ENCODE measurements at places on chromosomes 12 and 14.

DNA sequence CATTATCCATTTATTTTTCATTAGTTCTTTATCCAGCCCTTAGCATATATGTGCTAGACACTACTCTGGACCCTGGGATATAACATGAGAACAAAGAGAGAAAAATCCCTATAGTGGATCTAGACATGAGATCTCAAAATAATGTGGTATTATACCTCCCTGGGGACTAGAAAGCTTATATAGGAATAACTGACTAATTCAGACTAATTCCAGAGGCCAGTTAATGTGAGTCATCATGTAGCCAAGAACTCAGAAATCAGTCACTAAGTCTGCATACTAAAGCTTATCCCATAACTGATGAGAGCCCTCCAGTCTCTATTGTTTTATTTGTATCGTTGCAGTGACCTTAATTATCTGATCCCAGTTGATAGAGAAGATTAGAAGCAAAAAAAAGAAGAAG lies 267.1 kb upstream of the RGS6 start:
- peak; percentile 41 for DNase-seq

- no peak for DNase-seq
Observed at GRCh38 chr14:95620659-95621059, 65.6 kb upstream of the TCL1B start.

DNA sequence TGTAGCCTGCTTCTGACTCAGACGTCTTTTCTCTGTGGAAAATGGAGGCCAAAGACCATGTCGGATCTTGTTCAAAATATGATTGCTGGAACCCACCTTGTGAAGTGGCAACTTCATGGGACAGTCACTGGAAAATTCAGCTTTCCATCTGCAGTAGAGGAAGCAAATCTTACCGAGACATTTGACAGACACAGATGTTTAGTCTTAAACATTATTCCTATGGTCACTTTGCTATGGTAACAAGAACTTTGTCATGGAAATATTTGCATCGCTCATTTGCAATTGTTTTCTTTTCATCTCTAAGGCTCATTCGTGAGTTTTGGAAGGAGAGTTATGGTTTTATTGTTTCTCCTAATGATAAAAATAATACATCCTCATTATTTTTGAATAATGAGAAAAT lies 98.3 kb upstream of the HIF1A start:
- no peak for DNase-seq

- no peak for DNase-seq
Observed at GRCh38 chr14:82755923-82756322, 1222.3 kb upstream of the SEL1L start.

- DNase-seq: no peak
Observed at GRCh38 chr14:104971447-104972240, 6.5 kb downstream of the AHNAK2 start.

- DNase-seq: no peak
Observed at GRCh38 chr14:77116172-77116817, 18.2 kb downstream of the CIPC start.

GRCh38 chr12:1204581-1205121 lies 213.6 kb downstream of the ERC1 start:
- no peak for DNase-seq

DNA sequence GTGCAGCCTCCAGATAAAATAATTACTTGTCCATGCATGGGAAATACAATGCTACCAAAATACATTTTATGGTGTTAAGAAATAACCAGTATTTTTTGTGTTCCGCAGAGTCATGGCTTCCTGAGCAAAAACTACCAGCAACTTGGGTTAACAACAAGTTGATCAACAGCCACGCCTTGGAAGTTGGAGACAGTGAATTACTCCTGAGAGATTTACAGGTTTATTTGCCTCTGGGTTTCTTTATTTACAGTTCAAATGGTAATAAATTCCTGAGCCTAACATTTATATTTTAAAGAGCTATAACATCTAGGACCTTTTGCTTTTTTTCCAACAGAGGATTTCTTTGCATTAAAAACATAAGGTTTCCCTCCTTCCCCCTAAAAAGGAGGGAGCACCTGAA lies 194.0 kb downstream of the IPO8 start:
- no peak for DNase-seq

- no peak for DNase-seq
Observed at GRCh38 chr14:38866461-38866860, 236.6 kb downstream of the SEC23A start.

DNA sequence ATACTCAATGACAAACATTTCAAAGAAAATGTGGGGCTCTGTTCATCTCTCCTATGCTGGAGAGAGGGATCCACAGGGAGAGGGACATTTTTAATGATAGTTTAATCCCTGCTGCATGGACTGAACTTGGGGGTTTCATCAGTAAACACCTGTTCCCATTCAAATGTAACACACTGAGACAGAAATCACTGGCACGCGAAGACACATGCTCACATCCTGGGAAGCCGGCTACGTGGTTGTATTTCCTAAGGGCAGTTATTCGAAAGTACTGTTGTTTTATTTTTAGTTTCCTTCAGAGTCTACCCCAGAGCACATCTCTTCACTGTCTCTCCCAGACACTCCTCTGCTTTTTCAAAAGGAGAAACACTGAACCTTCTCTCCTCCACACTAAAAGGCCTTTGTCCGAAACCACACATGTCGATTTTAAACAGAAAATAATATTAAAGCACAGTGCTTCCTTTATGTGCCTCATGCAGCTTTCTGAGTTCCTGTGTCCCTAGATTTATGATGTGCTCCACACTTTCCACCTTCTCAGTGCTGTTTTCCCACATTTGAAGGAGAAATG lies 52.8 kb downstream of the PTHLH start:
- no peak for DNase-seq

DNA sequence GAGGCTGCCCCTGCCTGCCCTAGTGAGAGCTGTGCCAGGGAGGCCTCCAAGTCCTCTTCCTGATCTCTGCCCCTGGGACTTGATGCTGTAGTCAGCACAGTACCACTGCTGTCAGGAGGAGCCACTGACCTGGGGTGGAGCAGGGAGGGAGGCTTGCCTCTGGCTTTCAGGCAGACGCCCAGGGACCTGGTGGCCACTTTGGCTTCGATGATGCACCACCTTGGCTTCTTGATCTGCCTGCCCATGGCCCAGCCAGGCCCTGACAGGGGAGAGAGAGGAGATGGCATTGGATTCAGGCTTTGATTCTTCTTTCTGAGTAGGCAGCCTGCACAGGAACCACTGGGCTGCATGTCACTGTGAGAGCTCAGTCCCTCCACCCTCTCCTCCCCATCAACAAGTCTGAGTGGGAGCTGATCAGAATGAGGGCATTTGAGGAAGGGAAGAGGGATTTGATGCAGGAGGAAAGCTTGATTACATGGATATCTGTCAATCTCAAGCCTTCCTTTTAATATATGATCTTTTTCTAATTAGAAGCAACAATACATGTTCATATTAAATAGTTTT lies 24.7 kb downstream of the TMEM63C start:
- DNase-seq: no peak

DNA sequence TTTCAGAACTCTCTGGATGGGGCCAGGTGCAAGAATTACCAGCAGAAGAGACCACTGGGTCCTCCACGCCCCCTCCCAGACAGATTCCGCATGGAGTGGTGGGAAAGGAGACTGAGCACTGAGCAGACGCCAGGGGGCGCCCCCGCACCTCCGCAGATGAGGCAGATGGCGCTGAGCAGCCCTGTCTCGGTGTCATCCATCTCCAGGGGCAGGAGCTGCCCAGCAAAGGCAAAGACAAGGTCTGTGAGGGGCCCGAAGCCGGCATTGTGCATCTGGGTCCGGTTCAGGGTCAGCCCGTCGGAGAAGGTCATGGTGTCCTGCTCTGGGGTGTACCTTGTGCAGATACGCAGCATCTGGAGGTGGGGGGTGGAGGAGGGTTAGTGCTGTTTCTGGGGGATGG lies 6.3 kb upstream of the ITGB7 start:
- DNase-seq: peak; percentile 25

- DNase-seq: no peak
Observed at GRCh38 chr12:40031965-40032364, 73.9 kb downstream of the SLC2A13 start.

DNA sequence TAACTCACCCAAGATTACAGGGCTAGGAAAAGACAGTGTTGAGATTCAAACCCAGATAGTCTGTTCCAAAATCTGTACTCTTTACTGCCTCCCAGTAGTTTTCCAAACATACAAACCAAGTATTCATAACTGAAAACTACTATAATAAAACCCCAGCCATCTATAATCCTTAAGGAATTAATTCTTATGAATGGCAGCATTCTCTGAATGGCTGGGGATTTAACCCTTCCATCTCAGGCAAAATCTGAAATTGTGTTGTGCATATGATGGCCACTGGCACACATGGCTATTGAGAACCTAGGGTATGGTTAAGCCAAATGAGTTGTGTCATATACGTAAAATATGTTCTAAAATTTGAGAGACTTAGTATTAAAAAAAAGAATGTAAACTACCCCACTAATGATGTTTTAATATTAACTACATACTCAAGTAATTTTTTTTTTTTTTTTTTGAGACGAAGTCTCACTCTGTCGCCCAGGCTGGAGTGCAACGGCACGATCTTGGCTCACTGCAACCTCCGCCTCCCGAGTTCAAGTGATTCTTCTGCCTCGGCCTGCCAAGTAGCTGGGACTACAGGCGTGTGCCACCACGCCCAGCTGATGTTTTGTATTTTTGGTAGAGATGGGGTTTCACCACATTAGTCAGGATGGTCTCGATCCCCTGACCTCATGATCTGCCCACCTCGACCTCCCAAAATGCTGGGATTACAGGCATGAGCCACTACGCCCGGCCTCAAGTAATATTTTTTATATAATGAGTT lies 16.7 kb downstream of the PPP1R13B start:
- DNase-seq: no peak

DNA sequence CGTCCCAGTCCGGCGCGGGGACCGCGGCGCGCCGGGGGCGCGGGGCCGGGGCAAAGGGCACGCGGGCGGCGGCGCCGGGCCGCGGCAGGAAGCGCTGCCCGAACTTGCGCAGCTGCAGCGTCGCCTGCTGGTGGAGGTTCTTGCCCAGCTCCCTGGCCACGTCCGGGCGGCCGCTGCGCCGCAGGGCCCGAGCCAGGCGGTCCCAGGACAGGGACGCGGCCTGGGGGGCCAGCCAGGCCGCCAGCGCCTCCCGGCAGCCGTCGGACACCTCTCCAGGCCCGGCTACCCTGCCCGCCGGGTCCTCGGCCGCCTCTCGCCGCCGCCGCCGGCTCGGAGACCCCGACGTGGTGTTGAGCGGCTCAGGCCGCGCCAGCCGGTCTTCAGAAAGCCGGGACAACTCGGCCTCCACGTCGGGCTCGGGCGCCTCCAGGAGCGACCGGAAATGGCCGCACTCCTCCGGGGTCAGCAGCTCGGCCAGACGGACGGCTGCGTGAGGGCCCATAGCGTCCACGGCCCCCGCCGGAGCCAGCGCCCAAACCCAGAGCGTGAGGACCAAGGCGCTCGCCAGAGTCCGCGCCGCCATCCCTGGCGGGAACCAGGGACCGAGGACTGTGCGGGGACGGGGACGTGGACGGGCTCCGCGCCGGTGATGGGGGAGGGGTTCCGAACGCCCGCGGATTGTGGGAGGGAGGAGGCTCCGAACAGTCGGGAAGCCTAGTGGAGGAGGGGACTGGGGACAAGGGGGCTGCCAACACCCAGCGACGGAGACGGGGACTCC lies 34.0 kb downstream of the FIGNL2 start:
- DNase-seq: peak; percentile 32

GRCh38 chr14:88232771-88233170 lies 90.3 kb downstream of the KCNK10 start:
- DNase-seq: no peak

DNA sequence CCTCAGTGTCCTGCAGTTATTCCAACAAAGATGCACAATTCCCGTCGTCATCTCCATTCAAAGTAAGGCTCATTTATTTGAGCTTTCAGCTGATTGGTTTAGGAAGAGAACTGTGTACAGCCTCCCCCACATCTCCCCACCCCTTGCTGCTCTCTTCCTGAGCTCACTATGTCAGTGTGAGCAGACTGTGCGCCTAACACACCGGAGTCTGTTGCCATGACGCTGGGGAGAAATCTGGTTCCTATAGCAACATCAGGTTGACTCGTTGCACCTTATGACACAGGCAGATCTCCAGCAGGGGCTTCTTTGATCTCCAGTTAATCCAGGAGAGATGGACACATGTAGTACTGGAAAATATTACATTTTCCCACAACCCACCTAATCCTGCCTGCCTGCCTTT lies 319.4 kb downstream of the CACNA1C start:
- DNase-seq: no peak

DNA sequence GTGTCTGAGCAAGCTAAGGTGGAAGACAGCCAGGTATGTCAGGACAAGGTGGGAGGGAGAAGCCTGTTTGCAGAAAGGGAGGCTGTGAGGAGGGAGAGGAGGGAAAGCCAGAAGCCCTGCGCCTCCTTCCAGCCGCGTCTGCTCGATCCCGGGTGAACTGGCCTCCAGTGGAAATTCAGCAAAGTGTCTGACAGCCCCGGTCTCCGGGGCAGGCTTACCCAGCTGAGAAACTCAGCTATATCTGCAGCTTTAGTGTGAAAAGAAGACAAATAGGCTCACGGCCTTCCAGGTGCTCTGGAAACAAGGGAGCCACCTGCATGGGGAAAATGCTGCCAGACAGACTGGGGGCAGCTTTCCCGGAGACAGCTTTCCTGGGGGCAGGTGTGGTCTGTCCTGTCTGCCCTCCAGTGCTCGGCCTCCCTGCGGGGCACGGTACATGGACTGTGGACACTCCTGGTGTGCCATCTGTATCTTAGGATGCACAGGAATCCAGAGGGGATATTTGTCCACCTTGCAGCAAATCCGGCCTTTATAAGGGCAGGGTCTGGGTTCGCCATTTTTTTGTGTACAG lies 6.3 kb downstream of the RFLNA start:
- no peak for DNase-seq

DNA sequence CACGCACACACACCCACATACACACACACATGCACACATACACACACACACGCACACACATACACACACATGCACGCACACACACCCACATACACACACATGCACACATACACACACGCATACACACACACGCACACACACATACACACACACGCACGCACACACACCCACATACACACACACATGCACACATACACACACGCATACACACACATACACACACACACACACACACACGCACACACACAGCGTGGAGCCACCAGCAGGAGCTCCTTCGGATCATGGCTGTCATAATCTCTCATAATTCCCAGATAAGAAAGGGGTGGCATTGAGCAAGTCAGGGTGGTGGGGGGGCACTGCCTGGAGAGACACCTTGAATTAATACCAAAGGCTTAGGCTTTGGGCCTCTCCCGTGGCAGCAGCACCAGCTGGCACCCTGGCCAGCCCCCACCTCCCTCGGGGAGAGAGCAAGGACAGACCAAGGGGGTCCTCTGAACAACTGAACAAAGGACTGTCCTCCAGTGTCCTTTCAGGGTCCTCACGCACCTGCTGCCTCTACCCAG lies 21.9 kb downstream of the ANO2 start:
- DNase-seq: no peak

GRCh38 chr12:92248977-92249376 lies 103.3 kb upstream of the BTG1 start:
- no peak for DNase-seq

- no peak for DNase-seq
Observed at GRCh38 chr12:3526776-3527175, 35.8 kb downstream of the PRMT8 start.

DNA sequence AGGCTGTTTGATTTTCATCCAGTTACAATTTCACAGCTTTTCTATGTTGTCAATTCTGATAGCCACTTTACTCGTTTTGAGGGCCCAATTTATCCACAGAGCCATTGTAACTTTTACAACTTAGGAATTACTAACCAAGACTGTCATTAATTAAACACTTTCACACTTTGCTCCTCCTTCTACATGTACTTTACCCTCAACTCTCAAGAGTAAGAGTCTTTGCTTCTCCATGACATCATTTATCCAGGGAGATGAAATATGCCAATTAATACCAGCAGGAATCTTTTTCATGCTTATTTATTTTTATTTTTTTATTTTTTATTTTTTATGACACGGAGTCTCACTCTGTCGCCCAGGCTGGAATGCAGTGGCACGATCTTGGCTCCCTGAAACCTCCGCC lies 13.5 kb downstream of the SLIRP start:
- no peak for DNase-seq

All from kidney glomerular epithelial cell (primary cell).